ENCODE measurements at places on chromosomes 7 and 10. TPM values are rescaled to one million over a fixed set of nuclear protein-coding genes. Genes with fewer than 3 reads are reported as not detected.

The PPP1R17 gene
- not detected for total RNA-seq

The VWC2 gene
- total RNA-seq: not detected

The TMEM236 gene
- 0.07 TPM for total RNA-seq

The AGR2 gene
- 69.2 TPM for total RNA-seq

The PNLIPRP1 gene
- not detected for total RNA-seq

The ZNF736 gene
- total RNA-seq: 3.2 TPM
